ENCODE measurements at places on chromosomes 2 and 18.

- no peak for DNase-seq
Observed at GRCh38 chr2:41446266-41446665, 601.6 kb upstream of the PKDCC start.

GRCh38 chr2:3914241-3914640 is 210.9 kb downstream of the DCDC2C start:
- DNase-seq, result no peak

- DNase-seq, result no peak
Observed at GRCh38 chr2:64090264-64090663, 54.0 kb downstream of the PELI1 start.

- DNase-seq, result no peak
Observed at GRCh38 chr2:73993778-73994177, 9.1 kb downstream of the TET3 start.

DNA sequence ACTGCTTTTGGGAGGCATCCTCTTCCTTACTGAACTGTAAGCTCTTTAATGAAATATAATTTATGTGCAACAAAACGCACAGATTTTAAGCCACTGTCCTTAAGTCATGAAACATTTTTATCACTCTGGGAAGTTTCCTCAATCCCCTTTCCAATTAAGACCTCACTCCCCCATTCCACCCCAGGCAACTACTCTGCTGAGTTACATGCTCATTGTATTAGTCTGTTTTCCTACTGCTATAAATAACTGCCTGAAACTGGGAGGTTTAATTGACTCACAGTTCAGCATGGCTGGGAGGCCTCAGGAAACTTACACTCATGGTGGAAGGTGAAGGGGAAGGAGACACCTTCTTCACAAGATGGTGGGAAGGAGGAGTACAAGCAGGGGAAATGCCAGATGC is 46.5 kb upstream of the KCNE4 start:
- DNase-seq, result no peak

DNA sequence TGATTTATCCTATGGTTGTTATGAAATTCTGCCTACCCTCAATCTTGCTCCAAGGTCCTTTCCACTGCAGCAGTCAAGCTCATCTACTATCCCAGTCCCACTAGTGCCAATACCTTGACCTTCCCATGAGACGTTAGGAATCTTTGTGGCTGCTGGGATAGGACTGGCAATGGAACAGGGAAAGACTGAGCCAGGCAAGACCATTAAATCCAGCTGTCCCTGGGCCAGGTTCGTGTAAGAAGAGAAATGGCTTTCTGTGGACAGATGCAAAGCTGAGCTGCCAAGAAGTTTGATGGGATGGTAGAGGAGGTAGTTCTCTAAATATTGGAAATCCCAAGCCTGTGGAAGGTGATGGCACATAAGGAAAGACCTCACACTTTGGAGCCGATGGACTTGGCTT is 50.1 kb upstream of the TMEM17 start:
- no peak for DNase-seq

GRCh38 chr2:183543222-183543621 is 419.0 kb downstream of the NUP35 start:
- no peak for DNase-seq

DNA sequence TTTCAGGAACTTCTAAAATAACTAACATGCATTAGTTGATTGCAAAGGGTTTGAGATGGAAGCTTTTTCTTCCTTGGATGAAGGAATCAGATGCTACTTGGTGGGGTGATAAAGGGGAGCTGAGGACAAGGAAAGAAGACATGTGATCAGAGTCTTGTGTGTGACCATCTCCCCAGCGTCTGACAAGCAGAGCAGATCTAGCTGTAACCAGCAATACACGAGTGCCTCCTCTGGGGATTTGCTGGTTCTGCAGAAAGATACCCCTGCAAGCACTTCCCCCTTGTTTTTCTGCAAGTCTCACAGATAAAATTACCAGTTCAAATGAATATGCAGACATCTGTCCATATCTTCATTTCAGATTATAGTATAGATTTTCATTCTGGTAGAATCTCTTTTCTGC is 2.7 kb downstream of the CDH7 start:
- no peak for DNase-seq

DNA sequence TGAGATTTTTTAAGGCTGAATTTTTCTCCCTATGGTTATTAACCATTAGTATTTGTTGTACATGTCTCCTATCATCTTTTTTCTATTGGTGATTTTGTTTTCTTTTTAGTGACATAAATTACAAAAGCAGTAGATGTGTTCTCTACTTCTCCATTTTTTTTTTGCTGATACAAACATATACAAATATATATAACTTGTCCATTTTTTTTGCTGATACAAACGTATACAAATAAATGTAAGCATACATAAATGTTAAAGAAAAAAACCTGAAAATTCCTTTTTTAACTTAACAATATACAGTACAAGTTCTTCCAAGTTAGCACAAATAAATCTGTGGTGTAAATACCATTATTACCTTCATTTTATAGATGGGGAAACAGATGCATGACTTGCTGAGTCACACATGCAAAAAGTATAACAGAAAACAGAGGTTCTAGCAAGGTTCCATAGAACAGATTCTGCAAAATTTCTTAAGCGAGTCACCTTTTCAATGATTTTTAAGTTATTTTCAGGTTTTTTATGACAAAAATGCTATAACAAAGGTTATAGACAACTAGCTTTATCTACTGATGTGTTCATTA is 2.1 kb downstream of the MSGN1 start:
- no peak for DNase-seq

GRCh38 chr18:77062518-77063003 is 70.0 kb downstream of the MBP start:
- DNase-seq, result no peak

- no peak for DNase-seq
Observed at GRCh38 chr2:86256300-86256699, 57.0 kb downstream of the MRPL35 start.

GRCh38 chr2:191318037-191318728 is 73.0 kb downstream of the MYO1B start:
- DNase-seq, result no peak

- no peak for DNase-seq
Observed at GRCh38 chr18:37564711-37565100, 892 bp downstream of the CELF4 start.

Measured in RWPE1 (cell line).